Fibroblast of skin of left biceps (primary cell): ENCODE measurements at places on chromosomes 2 and 18.

DNA sequence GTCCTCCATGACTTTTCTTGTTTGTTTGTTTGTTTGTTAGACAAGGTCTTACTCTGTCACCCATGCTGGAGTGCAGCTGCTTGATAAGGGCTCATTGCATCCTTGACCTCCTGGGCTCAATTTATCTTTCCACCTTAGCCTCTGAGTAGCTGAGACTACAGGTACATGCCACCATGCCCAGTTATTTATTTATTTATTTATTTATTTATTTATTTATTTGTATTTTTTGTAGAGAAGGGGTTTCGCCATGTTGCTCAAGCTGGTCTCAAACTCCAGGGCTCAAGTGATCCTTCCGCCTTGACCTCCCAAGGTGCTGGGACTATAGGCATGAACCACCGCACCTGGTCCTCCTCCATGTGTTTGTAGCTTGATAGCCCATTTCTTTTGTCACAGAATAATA lies 37.9 kb downstream of the NBEAL1 start:
- DNase-seq, result no peak

GRCh38 chr2:108304975-108305374 lies 16.3 kb downstream of the SULT1C2 start:
- no peak for DNase-seq

DNA sequence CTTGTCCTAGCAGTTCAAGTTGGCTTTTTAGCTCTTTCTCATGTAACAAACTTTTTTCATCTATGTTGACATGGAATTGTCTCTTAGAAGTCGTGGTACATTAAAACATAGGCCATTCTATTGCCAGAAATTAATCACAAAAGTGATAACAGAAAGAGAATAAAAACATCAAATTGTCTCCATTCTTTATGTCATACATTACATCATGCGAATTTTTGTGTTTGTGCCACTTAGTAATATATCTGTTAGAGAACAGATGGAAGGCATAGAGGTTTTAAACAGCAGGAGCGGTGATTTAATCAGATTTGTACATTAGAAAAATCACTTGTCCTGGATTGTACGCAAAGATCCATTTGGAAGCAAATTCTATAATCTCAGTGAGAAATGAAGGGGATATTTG lies 136.5 kb upstream of the CDH20 start:
- DNase-seq, result no peak

DNA sequence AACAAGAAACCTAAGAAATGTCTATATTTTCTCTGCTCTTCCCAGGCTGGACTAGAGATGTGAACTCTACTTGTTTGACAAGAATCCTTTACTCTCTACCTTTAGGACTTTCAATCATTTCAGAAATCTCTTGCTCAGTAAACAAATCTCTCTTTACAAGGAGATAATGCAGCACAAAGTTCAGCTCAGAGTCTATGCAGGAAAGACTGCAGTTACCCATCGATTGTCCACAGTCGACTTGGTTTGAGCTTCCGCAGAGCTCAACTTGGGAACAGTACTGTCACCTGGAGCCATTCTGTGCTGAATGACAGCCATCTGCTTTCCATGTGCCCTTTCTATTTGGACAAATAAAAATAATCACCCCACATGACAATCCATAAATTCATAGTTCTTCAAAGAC lies 259.7 kb upstream of the STON1 start:
- DNase-seq, result no peak

DNA sequence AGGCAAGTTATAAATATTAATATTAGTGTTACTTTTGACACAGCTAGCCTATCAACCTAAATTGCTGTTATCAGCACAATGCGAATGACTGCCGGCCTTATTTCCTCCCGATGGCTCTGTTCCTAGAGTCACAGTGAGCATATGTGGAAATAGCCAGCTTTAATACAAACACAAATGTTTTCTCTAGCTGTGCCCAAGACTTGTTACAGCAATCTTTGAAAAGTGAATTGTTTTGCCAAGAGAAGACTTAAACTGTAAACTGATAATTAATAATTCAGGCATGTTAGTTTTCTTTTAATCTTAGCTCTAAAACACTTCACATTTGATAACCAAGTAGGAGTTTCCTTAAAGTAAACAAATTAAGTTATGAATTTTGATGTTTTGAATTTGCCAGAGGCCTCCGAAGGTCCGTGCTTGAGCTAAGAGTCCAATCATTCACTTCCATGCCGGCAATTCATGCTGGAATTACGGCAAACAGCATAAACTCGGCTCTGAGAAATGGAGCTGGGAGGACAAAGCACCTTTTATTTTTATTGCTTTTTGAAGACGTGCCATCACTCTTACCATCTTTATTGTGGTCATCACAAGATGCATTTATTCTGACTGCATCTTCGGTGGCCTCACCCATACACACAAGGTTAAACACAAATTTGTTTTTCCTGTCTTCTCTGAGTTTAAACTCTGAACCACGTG lies 184.5 kb upstream of the CWC22 start:
- DNase-seq, result no peak

DNA sequence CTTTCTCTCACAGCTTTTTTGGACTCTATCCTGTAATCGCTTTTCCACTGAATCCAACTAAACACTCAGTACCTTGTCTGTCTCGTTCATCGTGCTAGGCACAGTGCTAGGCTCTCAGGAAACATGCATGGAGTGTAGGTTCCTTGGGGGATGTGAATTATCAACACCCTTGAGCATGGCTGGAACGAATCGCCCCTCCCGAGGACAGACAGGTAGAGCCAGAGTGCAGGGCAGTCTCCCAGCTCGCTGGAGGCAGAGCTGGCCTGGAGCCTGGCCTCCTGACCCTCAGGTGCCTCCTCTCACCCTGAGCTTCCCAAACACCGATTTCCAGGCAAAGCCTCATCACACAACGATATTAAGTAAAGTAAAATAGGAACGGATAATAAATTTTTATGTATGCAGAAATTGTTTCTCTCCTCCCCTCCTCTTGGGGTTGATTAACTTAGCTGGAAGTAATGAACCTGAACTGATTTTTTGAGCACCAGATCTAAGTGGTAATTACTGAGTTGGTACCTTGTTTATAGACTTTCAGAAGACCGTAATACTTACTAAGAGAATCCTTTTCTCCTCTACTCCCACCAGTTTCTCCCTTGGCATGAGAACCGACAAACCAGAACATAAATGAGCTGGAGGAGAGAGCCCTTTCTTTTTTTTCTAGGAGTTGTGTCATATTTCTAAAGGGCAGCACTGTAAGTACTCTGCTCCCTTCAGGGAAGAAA lies 90.5 kb downstream of the MSH2 start:
- no peak for DNase-seq

DNA sequence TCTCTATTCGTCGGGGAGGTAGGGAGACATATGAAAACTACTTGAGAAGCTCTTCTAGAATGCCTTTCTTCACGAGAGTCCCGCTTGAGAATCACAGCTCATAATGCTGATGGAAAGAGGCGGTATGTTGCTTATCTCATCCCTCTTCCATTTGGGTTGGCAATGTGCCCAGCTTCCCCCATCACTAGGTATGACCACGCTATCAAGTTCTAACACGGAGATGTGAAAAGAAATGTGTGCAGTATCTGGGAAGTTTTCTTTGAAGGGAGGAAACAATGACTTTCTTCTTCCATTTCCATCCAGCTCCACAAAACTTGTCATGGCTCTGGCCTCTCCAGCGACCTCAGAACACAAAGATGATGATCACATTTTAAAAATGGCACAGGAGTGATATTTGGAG lies 742.4 kb downstream of the DCDC2C start:
- DNase-seq, result no peak

DNA sequence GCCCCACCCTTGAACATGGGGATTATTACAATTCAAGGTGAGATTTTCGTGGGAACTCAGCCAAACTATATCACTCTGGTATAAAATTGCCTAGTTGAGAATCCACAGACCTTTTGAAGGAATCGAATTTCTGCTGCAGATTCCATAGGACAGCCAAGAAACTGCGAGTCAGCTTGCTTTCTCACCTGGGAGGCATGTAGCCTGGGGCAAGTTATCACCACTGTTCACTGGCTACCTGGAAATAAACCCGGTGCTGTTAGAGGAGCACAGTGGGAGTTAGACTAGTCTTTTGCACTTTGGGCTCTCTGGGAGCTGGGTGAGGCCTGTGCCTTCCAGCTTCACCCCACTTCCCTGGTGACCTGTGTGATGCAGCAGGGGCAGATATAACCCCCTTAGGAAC lies 1043.5 kb downstream of the TDRD15 start:
- DNase-seq, result no peak

GRCh38 chr2:74078466-74078865 lies 69.2 kb downstream of the BOLA3 start:
- DNase-seq, result no peak

DNA sequence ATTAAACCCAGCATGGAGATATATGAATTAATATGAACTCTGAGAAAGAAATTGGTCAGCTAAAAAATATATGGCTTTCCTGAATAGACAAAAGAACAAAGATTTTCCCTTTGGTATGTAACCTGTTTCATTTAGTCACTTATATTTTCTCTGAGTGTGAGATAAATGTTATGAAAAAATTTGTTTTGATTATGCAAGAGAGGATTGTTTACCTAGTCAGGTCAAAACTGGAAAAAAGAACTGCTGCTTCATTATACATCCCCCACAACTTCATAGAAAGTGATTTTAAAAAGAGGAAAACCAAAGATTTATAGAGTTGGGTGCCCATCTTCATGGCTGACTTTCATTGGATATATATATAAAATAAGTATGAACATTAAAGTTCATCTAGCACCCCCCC lies 242.2 kb upstream of the FN1 start:
- DNase-seq, result no peak

DNA sequence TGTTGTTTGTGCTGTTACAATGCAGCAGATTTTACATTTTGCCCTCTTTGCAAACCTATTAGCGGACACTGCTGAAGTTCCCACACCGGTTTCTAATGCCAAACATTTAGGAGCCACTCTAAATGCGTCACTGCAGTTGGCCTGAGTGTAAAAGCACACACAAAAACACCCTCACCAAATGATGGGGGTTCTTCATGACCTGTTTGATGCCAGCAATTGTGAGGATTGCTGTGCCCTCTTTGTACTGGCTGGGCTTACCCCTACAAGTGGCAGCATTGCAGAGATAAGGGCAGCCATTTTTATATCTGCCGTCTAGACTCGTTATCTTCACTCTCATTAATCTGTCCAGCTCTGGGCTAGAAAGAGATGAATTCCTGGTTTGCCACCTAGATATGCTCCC lies 85.3 kb downstream of the NRP2 start:
- no peak for DNase-seq

DNA sequence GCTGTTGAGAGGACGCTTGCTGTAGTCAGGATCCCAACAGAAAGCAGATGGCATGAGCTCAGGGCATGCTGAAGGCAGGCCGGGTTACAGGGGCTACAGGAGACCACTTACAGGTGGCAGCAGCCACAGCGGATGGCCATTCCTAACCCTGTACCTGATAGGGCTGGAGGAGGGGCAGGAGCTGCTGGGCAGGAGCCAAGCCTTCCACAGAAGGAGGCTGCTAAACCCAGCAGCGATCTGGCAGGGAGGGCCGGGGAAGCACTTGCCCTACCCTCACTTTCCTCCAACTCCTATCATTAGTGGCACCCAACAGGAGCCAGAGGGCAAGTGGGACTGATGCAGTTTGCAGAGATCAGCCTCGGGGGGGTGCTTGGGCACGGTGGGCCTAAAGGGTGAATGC lies 2.0 kb downstream of the ASB18 start:
- DNase-seq, result no peak

- peak; percentile 30 for DNase-seq
Observed at GRCh38 chr2:30447149-30448045, at the start of gene LCLAT1. Gene LCLAT1 (plus strand): TSS chr2:30447246. CDS start chr2:30525591, 78,345 bp downstream.

DNA sequence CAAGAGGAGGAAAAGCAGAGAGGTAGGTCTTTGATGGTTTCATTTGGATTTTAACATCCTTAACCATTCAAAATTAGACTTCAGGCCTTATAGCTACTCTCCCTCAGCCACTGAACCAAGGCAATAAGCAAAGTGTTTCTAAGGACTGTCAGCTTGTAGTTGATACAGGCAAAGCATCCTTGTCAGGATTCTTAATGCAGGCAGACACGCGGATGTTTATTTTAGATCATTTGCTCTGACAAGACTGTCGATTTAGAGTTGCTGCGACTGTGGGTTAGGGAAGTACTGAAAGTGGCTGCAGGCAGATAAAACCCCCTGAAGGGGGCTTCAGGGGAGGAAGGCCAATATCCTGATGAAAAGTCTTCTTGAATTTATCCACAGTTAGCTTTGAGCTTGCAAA lies 46.6 kb downstream of the CDH20 start:
- DNase-seq, result no peak

- no peak for DNase-seq
Observed at GRCh38 chr2:183215917-183216316, 91.7 kb downstream of the NUP35 start.

DNA sequence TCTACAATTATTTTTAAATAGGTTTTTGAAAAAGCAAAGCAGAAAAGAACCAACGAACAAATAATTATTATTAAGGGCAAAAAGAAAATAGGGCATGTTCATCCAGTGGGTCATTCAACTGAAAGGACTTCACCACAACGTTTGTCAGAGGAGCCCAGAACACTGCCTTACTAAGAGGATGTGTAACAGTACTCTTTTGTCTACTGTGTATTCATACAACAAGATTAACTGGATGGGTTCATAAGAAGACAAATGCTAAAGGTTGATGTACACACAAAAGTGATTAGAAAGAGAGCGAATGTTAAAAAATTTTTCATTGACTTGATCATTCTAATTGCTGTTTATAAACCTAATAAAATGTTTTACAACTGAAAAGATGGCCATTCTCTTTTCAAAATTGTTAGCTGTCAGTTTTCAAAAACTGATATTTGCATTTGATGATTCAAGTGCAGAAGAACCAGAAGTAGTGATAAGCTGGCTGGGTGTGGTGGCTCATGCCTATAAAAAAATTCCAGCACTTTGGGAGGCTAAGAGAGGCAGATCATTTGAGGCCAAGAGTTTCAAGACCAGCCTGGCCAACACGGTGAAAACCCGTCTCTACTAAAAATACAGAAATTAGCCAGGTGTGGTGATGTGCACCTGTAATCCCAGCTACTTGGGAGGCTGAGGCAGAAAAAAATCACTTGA lies 33.1 kb downstream of the MGAT4A start:
- DNase-seq, result no peak

- DNase-seq, result no peak
Observed at GRCh38 chr18:35581546-35581897, at the start of gene GALNT1. Gene GALNT1 (plus strand): TSS chr18:35581740. CDS start chr18:35654663, 72,923 bp downstream.

- DNase-seq, result no peak
Observed at GRCh38 chr2:189555232-189555631, 25.4 kb downstream of the SLC40A1 start.

GRCh38 chr2:147567136-147567535 lies 277.7 kb upstream of the ACVR2A start:
- no peak for DNase-seq

- DNase-seq, result no peak
Observed at GRCh38 chr18:42706618-42707017, 408.9 kb downstream of the RIT2 start.

GRCh38 chr2:231182513-231182899 lies 15.9 kb upstream of the ARMC9 start:
- DNase-seq, result no peak

- DNase-seq, result no peak
Observed at GRCh38 chr2:170265321-170265720, 87.4 kb downstream of the MYO3B start.

GRCh38 chr18:69885841-69886531 lies 61.7 kb downstream of the CD226 start:
- DNase-seq, result no peak

GRCh38 chr2:172931918-172932520 lies 143.6 kb upstream of the MAP3K20 start:
- DNase-seq, result no peak

- DNase-seq, result no peak
Observed at GRCh38 chr2:75614162-75614651, 32.4 kb upstream of the MRPL19 start.
